ENCODE measurements at places on chromosomes 1 and 21.

DNA sequence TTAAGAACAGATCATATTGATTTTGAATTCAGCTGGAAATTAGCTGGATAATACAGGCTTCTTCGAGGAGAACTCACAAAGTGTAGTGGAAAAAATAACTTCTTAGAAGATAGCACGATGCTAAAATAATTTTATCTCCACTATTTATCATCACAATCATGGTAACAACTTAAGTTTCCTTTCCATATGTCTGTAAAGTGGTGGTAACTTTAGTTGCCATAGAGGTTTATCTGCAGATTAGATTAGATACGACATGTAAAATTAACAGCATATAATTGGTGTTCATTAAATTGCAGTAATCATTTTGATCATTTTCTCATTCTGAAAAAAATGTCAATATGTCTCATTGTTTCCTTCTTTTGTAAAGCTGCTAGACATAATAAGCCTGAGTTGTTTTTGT, 921.5 kb downstream of the KCNT2 start:
- DNase-seq = no peak

GRCh38 chr1:28984311-28984684, 69.9 kb downstream of the EPB41 start:
- no peak for DNase-seq

DNA sequence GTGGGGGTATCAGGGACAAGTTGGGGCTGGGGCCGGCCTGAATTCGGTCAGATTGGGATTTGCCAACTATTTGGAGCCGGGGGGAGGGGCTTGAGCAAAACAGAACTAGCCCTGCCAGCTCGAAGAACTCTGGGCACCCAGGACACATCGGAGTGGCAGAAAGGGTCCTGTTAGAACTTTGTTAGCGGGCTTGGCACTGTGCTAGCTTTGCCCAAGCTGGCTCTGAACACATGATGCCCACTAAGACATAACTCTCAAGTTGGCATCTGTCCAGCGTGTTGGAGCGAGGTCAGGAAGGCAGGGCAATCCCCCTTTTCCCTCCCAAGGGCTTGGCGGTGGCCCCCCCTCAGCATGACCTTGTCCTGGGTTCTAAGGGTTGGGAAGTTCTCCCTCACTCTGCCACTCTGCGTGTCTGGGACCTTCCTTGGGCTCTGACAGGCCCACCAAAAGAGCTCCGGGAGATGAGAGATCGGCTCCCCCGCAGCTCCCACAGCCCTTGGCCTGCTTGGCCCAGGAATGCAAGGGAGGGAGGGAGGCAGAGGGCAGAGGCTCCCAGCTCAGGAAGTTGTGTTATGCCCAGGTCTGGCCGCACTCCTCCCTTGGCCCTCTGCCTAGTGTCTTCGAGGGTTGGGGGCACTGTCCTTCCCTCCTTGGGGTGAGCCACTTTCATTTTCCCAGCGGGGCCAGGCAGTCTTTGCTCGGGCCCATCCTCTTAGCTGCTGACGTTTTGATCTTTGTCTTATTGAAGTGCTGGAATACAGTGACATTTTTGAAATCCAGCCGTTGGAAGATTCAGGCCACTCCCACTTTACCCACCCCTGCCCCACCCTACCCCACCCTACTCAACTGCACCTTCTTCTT, 1.2 kb downstream of the LMNA start:
- no peak for DNase-seq

GRCh38 chr1:107100331-107100984, 40.4 kb upstream of the NTNG1 start:
- no peak for DNase-seq

DNA sequence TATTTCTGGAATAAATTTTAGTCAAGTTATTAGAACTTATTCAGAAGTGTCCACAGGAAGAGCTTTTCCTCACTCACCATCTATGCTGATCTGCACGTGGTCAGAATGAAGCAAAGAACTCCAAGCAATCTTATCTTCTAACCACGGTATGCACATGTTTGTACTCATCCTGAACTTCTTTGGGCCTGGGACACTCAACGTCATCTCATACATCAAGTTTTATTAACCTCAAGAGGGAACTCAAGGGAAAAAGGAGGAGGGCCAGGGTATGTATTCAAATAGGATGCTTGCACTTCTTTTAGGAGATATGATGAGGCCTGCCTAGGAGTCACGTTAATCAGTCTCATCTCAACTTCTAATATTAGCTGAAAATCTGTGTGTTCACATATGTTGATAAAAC, 142.5 kb downstream of the C1orf94 start:
- DNase-seq = no peak

GRCh38 chr21:41768437-41769042, 1.7 kb upstream of the RIPK4 start:
- DNase-seq = no peak

DNA sequence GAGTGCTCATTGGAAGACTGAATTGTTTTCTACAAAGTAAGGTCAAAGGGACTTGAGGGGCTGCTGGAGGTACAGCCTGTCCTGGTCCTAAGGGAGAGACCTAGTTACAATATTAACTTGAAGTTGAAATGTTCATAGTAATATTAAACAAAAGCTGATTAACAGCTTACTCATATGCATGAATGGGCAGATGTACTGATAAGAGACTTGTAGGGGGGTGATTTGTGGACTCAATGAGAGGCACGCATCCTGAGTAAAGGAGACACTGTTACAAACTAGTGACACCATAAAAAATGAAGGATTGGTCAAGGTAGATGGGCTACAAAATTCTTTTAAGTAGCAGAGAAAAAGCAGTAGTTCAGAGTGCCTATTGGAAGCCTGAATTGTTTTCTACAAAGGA, 2.7 kb downstream of the HSD11B1 start:
- no peak for DNase-seq

Data from stimulated activated CD8-positive, alpha-beta memory T cell treated with anti-CD3 and anti-CD28 coated beads, Interleukin-15, amount 100 ng/mL, for 4 hours (primary cell).